ENCODE measurements at places on chromosomes 2 and 18. TPM values are rescaled to one million over a fixed set of nuclear protein-coding genes. Genes with fewer than 3 reads are reported as not detected.

DNA sequence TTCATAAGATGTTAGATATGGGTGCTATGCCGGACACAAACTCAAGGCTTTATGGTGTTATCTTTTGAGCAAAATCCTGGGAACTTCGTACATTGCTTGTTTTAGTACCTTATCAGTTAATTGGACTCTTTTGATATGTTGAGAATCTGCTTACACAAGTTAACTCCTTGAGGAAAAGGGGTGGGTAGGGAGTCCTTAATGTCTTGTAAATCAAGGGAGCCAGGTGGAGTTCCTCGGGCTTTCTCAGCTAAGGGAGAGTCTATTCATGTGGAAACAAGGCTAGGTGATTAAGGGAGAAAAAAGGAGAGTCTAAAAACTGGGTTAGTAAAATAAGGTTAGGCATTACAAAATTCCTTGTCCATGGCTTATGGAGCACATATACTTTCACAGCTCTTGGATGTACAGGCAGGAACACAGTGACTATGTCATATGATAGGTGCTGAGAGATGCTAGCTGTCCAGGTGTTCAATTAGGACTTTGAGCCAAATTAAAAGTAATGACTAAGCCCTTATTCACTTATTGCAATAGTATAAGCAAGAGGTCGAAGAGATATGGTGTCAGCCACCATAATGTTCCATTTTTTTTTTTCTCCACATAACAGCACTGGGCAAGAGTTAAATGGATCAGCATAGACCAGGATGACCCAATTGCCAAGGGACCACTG lies 59.5 kb upstream of the DYNAP start:
- DNase-seq: no peak

GRCh38 chr2:49154140-49154539 lies at the start of gene FSHR:
Gene FSHR (minus strand): TSS chr2:49154515. CDS start chr2:49154417, 98 bp downstream.
- no peak for DNase-seq

DNA sequence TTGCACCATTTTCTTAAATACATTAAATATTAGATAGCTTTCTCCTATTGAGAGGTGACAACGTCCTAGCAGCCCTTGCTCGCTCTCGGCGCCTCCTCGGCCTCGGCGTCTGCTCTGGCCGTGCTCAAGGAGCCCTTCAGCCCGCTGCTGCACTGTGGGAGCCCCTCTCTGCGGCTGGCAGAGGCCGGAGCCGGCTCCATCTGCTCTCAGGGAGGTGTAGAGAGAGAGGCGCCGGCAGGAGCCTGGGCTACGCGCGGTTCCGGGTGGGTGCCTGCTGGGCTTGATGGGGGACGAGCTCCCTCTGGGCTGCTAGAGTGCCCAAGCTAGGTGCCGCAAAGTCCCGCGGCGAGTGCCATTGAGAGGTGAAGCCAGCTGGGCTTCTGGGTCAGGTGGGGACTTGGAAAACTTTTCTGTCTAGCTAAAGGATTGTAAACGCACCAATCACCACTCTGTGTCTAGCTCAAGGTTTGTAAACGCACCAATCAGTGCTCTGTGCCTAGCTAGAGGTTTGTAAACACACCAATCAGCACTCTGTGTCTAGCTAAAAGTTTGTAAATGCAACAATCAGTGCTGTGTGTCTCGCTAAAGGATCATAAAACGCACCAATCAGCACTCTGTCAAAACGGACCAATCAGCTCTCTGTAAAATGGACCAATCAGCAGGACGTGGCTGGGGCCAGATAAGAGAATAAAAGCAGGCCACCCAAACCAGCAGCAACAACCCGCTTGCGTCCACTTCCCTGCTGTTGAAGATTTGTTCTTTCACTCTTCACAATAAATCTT lies 3.1 kb downstream of the RPRD1A start:
- no peak for DNase-seq

DNA sequence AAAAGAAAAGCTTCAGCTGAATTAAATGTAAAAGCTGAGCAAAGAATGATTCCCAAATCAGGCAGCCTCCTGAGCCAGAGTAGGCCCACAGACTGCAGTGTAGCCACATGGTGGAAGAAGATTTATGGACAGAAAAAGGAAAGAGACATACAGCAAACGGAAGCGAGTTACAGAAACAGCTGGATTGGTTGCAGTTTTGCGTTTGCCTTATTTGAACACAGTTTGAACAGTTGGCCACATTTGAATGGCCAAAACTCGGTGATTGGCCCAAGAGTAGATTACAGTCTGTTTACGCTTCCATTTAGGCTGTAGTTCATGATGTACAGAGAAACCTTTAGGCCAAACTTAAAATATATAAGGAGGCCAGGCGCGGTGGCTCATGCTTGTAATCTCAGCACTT lies 35.1 kb downstream of the SH2D6 start:
- DNase-seq: no peak

GRCh38 chr2:228102949-228103348 lies 78.5 kb downstream of the SPHKAP start:
- DNase-seq: no peak

- no peak for DNase-seq
These were observed 75.5 kb downstream of the SLC4A3 start for GRCh38 chr2:219702796-219703545.

GRCh38 chr2:224875841-224876240 lies 159.7 kb upstream of the CCDC195 start:
- DNase-seq: no peak

GRCh38 chr2:32506446-32506845 lies 121.4 kb upstream of the TTC27 start:
- no peak for DNase-seq

MTX2 gene
- 33.4 TPM for total RNA-seq

- no peak for DNase-seq
These were observed 185.6 kb upstream of the COPS8 start for GRCh38 chr2:236899950-236900640.

- DNase-seq: peak; percentile 50
These were observed at the start of the genes COL4A3 and COL4A4 for GRCh38 chr2:227163998-227164762. Gene COL4A3 (plus strand): TSS chr2:227164624. CDS start chr2:227164727, 103 bp downstream. Gene COL4A4 (minus strand): TSS chr2:227164205. CDS start chr2:227147483, 16,722 bp downstream.

- no peak for DNase-seq
These were observed 94.5 kb downstream of the MTCL1 start for GRCh38 chr18:8799596-8800441.

TUBA4B gene
- total RNA-seq: not detected

GRCh38 chr2:8676191-8676920 lies 5.5 kb upstream of the ID2 start:
- peak; percentile 86 for DNase-seq

All from colonic mucosa (tissue), 4 donors.